ENCODE measurements at places on chromosomes 6 and 20. TPM values are rescaled to one million over a fixed set of nuclear protein-coding genes. Genes with fewer than 3 reads are reported as not detected.

The RFX6 gene
- polyA plus RNA-seq: not detected

The METTL24 gene
- 0.54 TPM for polyA plus RNA-seq

The SYNDIG1 gene
- polyA plus RNA-seq: not detected

The ELOVL2 gene
- 0.79 TPM for polyA plus RNA-seq

The BEND6 gene
- 3.8 TPM for polyA plus RNA-seq

All from adipose tissue (tissue), 3 donors.